Hematopoietic multipotent progenitor cell treated with erythropoietin and hydrocortisone succinate and interleukin-3 and kit ligand, for 17 days (in vitro differentiated cells): ENCODE measurements at places on chromosomes 16 and 17.

- DNase-seq: no peak
These were observed 2064.6 kb downstream of the TP53TG3F start for GRCh38 chr16:35523991-35524390.

DNA sequence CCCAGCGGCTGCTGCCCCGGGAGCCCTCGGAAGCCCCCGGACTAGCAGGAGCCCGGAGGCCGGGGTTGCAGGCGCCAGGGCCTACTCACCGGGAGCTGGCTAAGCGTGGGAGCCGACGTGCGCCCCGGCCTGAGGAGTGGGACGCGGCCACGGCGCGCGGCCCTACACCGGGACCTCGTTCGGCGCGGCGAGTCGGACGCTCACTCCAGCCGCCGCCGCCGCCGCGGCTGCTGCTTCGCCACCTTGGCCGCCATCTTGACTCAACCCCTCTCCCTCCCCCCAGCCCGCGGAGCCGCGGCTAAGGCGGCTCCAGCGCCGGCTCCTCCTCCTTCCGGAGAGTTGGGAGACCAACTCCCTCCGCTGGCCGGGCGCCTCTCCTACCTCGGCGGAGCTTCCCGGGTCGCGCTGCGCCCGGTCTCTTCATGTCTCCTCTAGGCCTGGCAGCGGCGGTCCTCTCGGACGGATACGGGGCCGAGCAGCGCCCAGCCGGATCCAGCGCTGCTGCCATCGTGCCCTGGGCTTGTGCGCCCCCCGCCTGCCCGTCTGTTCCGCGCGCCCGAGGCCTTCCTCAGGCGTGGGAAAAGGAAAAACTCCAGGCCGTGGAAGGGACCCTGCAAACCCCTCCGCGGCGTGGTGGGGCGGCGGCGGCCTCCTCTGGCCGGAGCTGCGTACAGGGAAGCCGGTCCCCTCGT, at the start of gene NCOR1:
Gene NCOR1 (minus strand): TSS at position 262 of the 692 bp plus-strand sequence. CDS start 20,965 bp downstream, outside the sequence.
- DNase-seq: peak; percentile 91

DNA sequence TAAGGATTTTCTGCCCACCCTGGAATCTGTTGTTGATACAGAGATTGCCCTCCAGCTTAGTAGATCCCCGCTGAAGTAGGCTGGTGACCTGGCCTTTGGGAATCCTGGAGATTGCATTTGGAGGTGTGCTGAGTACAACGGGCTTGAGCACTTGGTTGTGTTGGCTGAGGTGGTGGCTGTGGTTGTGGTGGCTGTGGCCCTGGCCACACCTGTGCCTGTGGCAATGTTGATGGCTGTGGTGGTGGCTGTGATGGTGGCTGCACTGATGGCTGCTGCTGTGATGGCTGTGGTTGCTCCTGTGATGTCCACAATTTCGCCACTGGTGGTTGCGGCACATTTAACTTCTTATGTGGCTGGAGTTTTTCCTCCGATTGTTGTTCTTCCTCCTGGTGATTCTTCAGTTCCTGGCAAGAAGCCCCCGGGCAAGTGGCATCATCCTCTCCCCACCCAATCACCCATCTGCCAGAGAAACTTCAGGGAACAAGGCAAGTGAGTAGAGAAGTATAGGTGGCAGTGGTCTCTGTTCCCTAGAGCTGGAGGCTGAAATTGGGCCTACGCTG, 4.2 kb downstream of the CCDC200 start:
- no peak for DNase-seq

GRCh38 chr17:73641826-73642600, 2.2 kb downstream of the SDK2 start:
- DNase-seq: no peak

DNA sequence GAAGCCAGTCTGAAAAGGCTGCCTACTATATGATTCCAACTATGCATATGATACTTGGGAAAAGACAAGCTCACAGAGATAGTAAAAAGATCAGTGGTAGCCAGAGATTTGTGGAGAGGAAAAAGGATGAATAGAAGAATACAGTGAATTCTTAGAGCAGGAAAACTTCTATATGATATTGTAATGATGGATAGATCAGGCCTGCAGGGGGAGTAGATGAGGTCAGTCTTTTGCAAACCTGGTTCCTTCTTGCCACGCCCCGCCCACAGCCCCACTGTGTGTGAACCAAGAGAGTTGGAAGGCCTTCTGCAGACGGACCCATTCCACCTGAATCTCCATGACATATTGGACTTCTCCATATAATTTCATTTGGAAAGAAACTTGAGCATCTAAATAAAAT, 761 bp upstream of the CCL8 start:
- DNase-seq: no peak

DNA sequence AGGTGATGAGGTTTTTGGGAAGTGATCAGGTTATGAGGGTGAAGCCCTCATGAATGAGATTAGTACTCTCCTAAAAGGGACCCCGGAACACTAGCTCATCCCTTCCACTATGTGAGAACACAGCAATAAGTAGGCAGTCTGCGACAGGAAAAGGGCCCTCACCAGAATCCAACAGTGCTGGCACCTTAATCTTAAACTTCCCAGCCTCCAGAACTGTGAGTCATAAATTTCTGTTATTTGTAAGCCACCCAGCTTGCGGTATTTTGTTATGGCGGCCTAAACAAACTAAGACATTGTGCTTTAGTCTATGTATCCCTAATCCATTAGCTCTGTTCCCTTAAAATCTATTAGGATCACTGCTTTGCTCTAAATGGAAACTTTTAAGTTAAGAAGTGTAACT, 8.5 kb downstream of the SLFN12 start:
- DNase-seq: no peak

DNA sequence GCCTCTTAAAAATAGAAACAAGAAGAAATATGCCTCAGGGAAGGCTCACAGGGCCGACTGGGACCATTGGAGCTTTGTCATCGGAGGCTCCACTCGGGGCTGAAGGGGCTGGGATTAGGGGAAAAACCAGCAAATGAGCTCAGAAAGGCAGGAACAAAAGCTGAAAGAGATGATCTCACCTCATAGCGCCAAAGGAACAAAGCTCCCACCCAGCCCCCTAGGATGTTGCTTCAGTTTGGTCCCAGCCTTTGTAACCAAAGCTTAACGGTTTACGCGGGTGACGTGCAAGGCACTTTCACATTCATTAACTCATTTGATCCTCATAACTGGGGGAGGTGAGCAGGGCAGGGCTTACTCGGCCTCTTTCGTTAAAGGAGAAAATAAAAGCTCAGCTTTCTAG, 168.5 kb upstream of the DYNLRB2 start:
- DNase-seq: no peak

DNA sequence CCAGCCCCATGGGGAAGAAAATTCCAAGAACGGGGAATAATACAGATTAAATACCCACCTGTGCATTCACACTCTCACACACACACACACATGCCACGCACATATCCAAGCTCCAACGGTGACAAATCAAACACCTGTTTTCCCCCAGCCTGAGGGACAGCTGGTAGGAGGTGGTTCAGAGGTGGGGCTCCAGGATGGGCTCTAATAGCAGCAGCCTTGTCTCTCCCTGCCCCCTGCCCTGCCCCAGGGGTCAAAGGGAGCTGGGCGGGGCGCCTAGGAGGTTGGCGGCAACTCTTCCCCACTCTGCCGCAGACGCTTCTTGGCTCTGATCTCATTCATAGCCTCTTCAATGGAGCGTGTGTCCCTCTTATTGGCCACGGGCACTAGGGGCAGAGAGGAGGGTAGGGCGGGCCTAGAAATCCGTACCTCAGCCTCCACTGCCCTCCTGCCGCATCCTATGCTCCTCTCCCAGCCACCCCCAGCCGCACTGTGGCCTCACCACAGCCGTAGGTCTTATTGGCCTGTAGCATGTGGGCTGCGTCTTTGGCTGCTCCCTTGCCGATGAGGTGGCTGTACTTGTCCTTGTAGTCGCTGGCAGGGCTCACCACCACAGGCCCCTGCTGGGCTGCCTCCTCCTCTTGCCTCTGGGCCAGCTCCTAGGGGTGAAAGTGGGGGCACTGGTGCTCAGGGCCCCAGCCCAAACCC, 8.2 kb downstream of the SPAG7 start:
- no peak for DNase-seq

GRCh38 chr17:76376318-76377133, 7.9 kb upstream of the SPHK1 start:
- no peak for DNase-seq

GRCh38 chr17:30922235-30923030, 688 bp downstream of the ADAP2 start:
- DNase-seq: no peak

- DNase-seq: no peak
These were observed 120.6 kb downstream of the MAP2K6 start for GRCh38 chr17:69535016-69535570.

DNA sequence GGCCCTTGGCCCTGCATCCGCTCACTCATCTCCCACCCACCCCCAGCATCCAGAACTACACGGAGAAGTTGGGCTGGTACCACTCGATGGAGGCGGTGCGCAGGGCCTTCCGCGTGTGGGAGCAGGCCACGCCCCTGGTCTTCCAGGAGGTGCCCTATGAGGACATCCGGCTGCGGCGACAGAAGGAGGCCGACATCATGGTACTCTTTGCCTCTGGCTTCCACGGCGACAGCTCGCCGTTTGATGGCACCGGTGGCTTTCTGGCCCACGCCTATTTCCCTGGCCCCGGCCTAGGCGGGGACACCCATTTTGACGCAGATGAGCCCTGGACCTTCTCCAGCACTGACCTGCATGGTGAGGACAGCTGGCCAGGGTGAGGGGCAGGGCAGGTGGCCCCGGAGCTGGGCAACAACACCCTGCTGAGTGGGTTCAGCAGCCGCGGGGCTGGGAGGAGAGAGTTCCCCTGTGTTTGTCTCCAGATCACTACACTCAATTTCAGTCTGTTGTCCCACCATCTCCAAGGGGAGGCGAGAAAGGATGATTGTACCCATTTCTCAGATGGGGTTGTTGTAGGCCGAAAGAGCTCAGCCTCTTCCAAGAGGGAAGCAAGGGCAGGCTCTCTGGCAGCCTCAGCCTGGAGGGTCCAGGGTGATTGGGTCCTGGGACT, 14.4 kb downstream of the MMP15 start:
- no peak for DNase-seq

DNA sequence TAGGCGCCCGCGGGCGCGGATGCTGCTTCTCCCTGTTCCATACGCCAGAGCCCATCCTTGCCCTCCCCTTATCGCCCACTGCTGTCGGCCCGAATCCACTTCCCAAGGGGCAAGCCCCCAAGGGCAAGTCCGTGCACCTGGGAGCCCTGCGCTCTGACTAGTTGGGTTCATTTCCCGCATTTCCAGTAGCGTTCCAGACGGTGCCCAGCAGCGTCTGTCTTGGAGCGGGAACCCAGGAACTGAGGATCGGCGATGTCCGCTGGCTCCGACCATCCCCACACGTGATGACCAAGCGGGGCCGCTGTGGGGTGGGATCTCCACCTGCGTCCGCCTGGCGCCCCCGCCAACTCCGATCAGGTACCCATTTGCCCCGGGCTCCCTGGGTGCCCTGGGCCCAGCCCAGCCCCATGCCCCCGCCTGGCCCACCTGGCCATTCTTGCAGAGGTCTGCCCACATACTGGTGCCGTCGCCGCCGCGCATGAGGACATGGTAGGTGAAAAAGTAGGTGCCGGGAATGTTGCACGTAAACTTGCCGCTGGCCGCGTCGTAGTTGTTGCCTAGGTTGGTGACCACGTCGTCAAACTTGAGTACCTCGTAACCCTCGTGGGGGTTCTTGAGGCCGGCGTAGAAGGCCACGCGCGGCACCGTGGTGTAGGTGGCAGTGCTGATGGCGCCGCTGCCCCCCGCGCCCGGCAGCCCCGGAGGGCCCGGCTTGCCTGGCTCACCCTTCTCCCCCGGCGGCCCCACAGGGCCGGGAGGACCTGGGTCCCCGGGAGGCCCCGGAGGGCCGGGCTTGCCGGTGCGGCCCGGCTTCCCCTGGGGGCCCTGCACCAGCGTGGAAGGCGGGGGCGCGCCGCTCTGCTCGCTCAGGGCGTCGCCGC, 837 bp downstream of the C1QL1 start:
- no peak for DNase-seq

DNA sequence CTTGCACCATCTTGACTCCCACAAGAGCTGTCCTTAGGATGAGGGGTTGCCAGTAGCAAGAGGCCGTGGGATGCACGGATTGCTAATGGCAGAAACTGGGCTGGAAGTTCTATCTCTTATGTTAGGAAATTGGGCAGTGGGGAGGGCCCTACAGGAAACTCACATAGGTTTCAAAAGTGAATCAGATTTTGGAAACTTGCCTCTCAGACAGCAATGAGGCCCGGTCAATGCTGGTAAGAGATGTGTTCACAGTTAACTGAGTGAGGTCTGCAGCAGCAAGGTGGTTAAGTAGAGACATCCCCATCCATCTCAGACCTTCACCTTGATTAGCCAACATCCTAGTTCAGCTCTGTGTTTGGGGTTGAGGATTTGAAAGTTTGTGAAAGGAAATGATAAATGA, 164.7 kb downstream of the ABCA8 start:
- DNase-seq: no peak

- DNase-seq: no peak
These were observed at the start of gene KRT9 for GRCh38 chr17:41571561-41572434. KRT9 (minus strand) TSS chr17:41572059; CDS start chr17:41571992, 67 bp downstream.

- DNase-seq: no peak
These were observed 4.7 kb downstream of the IGSF6 start for GRCh38 chr16:21647562-21648164.

- DNase-seq: no peak
These were observed 115.9 kb downstream of the ZFHX3 start for GRCh38 chr16:72932050-72932449.

DNA sequence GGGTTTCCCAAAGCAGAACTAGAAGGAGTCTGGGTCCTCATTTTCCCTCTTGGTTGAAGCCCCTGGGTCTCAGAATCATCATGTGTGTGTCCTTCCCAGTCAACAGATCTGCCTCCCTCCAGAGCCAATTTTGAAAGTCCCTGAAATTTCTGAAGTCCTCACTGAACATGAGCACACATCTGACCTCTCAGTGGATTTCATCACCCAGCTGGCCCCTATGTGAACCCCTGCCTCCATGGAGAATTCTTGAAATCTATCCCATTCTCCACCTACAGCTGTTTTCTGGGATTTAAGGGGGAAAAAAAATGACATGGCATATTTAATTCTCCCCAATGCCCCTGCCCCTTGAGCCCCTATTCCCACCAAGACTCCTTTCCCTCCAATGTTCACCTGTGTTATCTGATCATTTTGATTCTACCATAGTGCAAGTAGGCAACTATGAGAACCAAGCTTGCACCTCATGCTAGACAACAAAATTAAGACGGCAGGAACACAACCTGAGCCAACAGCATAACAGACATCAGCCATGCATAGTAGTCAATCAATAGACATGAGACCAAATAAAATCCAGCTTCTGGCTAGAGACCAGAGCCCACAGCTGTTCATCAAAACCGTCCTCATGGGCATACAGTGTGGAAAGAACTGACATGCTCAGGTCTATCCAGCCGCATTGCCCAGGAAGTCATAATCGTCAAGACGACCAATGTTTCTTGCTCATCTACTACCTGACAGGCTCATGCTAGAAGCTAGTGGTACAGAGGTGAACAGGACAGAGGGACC, 14.9 kb downstream of the SOX9 start:
- no peak for DNase-seq
